M059J (cell line): ENCODE measurements at places on chromosomes 3 and 15.

DNA sequence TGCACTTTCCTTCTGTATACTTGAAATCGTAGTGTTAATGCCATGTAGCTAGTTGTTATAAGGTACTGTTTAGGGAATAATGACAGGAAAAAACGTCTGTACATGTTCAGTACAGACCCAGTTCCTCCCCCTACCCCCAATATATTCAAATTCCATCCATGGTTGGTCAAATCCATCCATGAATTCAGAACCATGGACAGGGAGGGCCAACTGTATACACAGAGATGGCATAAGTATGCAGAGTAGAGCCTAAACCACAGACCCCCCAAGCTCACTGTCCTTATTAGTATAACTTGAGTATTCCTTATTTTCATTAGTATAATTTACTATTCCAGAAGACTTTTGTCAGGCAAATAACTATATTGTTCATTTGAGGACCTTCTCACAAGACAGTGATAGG lies 51.2 kb upstream of the ADAMTS17 start:
- no peak for DNase-seq

GRCh38 chr3:78741066-78741645 lies 1026.6 kb downstream of the ROBO1 start:
- no peak for DNase-seq

- peak; percentile 16 for DNase-seq
Observed at GRCh38 chr3:12253516-12254343, 35.1 kb upstream of the PPARG start.

DNA sequence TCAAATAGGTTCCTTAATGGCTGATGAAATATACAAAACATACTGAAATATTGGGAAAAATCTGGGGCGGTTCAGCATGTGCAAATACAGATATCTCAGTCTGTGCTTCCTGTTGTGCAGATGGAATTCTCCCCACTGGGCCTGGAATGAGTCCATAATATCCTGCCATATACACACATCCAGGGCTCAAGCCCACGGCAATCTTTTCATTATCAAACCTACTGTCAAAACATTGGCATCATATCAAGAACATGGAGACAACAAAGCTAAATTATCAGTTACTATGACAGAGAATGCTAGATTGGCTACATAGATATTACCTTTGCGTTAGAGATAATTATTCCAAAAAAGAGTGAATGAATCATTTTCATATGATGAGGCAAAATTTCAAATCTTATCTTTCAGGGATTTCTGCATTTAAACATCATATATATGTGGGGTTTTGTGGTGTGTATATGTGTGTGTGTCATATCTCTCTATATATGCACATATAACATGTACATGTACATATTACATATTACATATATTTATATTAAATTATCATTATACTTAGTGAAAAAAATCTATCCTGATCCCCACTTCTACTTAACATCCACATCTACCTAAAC lies 713.3 kb downstream of the GBE1 start:
- no peak for DNase-seq

DNA sequence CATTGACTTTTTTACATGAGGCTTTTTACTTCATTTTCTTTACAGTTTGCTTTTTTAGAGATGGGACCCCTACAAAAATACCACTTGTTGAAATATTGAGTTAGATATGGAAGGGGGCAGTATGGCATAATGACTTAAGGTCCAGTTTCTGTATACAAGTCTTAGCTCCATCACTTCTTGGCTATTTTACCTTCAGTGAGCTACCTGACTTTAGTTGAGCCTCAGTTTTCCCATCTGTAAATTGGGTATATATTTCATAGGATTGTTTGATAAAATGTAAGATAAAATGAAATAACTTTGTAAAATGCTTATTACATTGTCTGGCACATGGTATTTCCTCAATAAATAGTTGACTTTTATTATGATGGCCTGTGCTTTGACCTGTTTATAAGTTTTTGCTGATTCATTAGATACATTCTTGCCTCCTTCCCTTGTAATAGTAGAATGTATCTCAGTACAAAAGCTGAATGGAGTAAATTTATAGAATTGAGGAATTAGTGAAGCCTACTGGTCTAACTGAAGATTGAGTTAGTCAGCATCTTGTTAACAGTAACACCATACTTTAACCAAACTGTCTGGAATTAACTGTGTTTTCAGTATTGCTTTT lies 27.6 kb downstream of the TBC1D23 start:
- no peak for DNase-seq

DNA sequence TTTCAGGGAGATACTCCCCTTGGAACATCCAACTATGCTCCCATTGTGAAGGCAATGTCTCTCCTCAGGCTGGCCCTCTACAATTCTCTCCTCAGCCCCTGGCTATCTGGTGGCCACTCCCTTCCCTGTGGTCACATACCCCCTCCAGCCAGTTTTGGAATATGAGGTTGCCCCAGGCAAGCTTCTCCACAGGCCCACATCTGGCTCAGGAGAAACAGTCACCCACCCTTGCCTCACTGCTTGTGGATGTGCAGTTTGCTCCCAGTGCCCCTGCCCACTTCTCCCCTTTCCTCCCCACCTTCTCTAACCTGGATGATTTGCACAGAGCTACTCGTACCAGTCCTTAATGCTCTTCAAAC lies 15.7 kb upstream of the TIPARP start:
- DNase-seq: no peak

DNA sequence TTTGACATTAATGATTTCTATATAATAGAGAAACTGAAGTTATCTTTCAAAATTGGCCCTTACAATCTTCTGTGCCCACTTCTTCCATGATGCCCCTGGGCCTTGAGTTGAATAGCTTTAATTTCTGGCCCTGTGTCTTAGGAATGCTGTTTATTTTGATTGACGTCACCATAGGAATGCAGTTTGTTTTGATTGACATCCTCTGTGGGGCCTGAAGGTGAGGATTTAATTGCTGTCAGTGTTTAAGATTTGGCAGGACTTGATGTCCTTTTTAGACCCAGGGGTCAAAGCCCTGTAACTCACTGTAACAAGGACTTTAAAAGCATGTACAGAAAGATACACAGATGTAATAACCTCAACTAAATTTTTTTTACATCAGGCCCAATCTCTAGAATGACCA lies 83.3 kb downstream of the GLDN start:
- peak; percentile 47 for DNase-seq

GRCh38 chr15:43974852-43975251 lies 148.1 kb downstream of the WDR76 start:
- DNase-seq: peak; percentile 85

DNA sequence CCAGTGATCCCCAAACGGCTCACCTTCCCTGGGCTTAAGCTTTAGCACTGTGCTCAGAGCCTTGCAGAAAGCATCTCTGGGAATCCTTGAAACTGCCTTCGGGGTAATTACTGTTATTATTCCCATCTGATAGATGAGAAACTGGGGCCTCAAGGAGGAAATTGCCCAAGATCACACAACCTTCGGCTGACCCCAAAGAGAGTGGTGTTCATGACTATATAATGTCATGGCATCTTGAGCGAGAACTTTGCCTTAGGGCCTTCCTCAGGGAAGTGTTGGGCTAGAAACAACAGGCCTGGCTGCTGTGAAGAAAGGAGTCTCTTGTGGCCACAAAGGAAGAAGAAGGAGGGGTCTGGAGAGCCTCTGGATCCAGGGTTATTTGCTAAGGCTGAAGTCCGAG lies 388.7 kb upstream of the CFAP20DC start:
- DNase-seq: peak; percentile 40

DNA sequence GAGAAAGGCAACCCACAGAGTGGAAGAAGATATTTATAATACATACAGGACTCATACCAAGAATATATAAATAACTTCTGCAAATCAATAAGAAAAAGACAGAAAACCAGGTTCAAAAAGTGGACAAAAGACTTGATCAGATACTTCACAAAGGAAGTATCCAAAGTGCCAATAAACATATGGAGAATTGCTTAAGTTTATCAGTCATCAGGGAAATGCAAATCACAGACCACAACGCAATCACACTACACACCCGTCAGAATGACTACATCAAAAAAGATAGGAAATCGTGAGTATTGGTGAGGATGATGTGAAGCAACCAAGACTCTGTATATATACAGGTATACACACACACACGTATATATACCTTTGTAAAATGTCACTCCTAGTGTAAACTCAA lies 180.6 kb downstream of the FAM43A start:
- DNase-seq: no peak

DNA sequence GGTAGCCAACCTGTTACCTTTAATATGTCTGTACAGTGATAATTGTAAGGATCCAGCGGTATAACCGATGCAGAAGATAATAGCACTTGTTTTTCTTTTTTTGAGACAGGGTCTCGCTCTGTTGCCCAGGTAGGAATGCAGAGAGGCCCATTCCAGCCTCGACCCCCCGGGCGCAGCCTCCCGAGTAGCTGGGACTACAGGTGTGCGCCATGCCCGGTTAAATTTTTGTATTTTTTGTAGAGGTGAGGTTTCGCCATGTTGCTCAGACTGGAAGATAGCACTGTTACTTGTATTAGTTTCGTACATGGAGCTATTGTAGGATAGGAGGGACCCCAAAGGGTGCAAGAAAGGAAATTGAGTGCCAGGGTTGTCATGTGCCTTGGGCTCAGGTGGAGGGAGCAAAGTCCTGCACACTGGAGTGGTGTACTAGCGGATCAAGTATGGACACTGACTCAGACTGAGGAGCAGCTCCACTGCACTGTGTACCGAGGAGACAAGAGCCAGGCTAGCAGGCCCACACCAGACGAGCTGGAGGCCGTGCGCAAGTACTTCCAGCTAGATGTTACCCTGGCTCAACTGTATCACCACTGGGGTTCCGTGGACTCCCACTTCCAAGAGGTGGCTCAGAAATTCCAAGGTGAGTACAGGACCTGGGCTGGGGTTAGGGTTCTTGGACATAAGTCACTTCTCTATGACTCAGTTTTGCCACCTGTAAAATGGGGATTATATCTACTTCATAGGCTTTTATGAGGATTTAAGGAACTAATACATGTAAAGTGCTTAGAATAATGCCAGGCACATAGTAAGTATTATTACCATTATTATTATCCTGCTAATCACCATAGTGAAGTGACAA lies 1.0 kb downstream of the OGG1 start:
- peak; percentile 22 for DNase-seq

GRCh38 chr3:12232785-12233300 lies 56.0 kb upstream of the PPARG start:
- DNase-seq: no peak

DNA sequence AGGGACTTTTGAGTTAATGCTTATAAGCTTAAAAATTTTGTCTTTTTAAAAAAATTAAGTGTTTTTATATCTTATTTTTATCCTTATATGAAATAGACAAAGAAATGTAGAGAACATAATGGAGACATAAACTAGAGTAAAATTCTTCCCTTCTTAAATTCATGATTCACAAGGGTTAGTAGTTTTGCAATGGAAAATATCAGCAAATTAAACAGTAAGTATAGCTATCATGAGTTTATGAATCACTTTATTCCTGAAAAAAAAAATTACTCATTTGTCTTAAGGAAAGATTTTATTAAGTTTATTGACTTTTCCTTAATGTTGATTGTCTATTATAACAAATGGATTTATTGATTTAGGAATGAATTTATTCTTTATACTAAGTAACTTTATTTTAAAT lies 4.3 kb downstream of the ATP6V1A start:
- no peak for DNase-seq

DNA sequence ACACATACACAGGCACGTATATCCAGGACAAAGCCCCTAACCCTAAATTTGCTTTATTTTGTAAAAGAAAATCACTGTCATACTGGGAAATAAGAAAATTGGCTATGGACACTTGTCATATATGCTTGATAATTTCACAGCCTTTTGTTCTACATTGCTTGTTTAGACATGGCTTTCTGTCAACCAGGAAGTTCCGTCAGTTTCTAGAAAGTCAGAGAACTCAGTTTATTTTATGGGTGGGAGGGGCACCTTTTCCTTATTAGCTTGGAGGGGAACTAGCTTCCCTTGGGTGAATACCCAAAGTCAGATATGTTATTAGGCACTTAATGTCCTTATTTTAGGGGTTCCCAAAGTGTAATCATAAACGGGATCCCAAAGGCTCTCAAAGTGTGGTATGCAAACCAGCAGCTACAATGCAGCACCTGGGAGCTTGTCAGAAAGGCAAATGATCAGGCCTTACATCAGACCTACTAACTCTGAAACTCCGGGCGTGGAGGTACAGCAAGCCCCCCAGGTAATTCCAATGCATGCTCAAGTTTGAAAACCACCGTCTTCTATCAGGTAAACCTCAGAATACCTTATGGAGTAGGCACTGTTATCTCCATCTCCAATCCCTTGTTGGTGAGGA lies 50.1 kb downstream of the CADPS start:
- DNase-seq: no peak

GRCh38 chr3:156685198-156685597 lies 10.8 kb downstream of the TIPARP start:
- peak; percentile 53 for DNase-seq

- no peak for DNase-seq
Observed at GRCh38 chr15:77921664-77922063, 155.8 kb downstream of the TBC1D2B start.

DNA sequence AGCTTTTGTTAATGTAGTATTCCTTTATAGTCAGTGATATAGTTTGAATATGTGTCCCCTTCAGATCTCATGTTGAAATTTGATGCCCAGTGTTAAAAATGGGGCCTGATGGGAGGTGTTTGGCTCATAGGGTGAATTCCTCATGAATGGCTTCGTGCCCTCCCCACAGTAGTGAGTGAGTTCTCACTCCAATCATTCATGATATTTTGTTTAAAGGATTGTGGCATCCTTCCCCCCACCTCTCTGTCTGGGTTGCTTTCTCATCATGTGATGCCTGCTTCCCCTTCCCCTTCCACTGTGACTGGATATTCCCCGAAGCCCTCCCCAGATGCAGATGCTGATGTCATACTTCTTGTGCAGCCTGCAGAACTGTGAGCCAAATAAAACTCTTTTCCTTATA lies 649.8 kb upstream of the NR2F2 start:
- DNase-seq: peak; percentile 18

DNA sequence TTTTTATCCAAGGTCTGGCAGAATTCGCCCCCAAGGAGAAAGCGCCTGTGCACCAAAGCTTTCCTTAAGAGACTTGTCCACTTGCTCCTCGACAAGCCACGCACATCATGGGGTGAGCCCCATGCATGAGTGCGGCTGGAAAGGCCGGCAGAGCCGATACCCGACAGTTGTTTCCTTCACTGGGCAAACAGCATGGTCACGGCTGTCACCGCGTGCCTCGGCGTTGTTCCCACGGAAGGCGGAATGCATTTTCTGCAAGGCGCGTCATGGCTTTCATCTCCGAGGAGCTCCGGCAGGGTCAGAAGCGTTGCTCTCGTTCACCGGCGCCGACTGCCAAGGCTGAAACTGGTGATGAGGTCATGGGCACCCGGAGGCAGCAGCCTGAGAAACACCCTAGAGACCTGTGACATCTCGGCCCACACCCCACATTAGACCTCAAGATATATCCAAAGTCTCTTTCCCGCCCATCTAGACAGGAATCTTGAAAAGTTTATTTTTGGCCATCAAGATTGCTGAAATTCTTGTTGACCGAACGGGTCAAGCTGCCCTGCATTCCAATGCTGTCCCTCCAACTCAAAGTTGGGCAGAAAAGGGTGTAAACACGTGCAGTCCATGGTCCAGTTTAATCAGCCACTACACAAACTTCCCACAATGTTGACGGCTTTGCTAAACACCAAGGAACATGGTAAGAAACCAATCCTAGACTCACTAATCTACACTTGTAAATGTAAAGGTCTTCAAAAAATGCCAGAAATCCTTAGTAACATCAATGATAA lies 604 bp upstream of the TJP1 start:
- DNase-seq: peak; percentile 81

GRCh38 chr3:159894386-159894785 lies 94.2 kb upstream of the IL12A start:
- no peak for DNase-seq

GRCh38 chr3:30488070-30488756 lies 118.2 kb upstream of the TGFBR2 start:
- DNase-seq: no peak

GRCh38 chr3:194134757-194135515 lies 1.0 kb upstream of the HES1 start:
- peak; percentile 97 for DNase-seq
